ENCODE measurements at places on chromosomes 5 and 9. TPM values are rescaled to one million over a fixed set of nuclear protein-coding genes. Genes with fewer than 3 reads are reported as not detected.

- H3K27me3 ChIP-seq: no peaks in the 10 kb centered on the region
- H3K4me1 ChIP-seq: peaks cover 38% of the 10 kb centered on the region
- no peak for DNase-seq
- no peak overlapping the region for H3K27ac ChIP-seq
- no peaks in the 10 kb centered on the region for H3K36me3 ChIP-seq
These were observed 14.2 kb downstream of the HOMER1 start for GRCh38 chr5:79499640-79500273.

DNA sequence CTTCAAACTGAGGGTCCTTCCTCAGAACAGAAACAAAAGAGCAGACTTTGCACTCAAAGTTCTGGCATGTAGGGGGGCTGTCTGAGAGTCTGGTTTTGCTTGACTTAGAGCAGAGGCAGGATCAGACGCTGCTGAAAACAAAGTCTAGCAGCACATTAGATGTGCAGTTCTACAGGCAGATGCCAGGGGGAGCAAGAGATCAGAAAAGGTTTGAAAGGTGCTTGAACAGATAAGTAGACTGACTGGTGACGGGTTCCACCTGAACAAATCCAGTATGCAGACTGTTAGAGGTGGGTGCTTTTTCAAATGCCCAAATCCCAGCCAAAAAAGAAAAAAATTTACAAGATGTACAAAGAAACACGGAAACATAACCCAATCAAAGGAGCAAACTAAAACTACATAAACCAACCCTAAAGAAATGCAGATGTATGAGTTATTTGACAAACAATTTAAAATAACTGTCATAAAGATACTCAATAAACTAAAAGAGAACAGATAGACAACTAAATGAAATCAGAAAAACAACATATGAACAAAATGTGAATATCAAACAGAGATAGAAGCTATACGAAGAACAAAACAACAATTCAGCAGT is 194.7 kb upstream of the FREM1 start:
- no peaks in the 10 kb centered on the region for H3K4me1 ChIP-seq
- H3K27me3 ChIP-seq: no peaks in the 10 kb centered on the region
- no peak overlapping the region for H3K27ac ChIP-seq
- DNase-seq: peak; percentile 75

DNA sequence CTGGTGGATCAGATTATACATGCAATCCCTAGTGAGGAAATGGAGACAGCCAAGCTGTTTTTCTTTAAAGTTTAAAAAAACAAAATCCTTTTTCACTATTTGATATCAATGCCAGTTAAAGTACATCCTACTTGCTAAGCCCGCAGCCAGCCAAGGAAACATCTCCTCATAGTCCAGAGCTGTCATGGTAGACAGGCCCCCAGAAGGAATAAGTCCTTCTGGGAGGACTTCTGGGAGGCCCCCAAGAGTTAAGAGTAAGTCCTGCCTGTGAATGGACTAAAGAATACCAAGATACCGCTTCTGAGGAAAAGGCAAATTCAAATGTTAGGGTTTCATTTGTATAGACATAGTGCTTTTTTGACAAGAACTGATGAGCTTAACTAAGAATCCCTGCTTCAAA is 38.3 kb downstream of the MOCS2 start:
- no peaks in the 10 kb centered on the region for H3K4me1 ChIP-seq
- H3K4me3 ChIP-seq: no peak overlapping the region
- H3K36me3 ChIP-seq: no peaks in the 10 kb centered on the region
- H3K27me3 ChIP-seq: no peaks in the 10 kb centered on the region
- H3K27ac ChIP-seq: no peak overlapping the region

DNA sequence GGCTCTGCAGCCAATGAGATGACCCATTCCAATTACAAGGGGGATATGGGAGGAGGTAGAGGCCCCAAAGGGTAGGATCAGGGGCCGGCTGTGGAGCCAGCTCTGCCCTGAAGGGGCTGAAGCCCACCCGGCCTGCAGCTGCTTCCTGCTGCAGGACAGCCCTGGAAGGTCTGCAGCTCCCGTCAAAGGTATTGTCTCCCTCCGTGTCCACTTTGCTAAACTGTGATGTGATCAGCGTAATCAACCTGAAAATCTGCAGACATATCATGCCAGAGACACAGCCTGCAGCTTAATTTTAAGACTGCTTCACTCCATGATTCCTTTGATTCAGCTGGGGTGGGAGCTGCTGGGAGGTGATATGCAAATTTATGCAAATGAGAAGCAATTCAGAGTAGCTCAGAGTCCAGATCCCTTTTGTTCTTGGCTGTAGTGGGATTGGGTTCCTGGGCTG is 90.7 kb downstream of the GADD45G start:
- peak; percentile 80 for DNase-seq
- 0 out of 2 replicates have a peak overlapping the region, but pooled peaks have one; percentile 2 for H3K4me3 ChIP-seq
- peak overlapping the region; percentile 1 for H3K27ac ChIP-seq
- no peaks in the 10 kb centered on the region for H3K27me3 ChIP-seq

GRCh38 chr5:107570805-107571531 is 99.8 kb downstream of the EFNA5 start:
- no peak overlapping the region for H3K4me3 ChIP-seq
- H3K4me1 ChIP-seq: peaks cover 67% of the 10 kb centered on the region
- no peak overlapping the region for H3K27ac ChIP-seq
- no peaks in the 10 kb centered on the region for H3K36me3 ChIP-seq

DNA sequence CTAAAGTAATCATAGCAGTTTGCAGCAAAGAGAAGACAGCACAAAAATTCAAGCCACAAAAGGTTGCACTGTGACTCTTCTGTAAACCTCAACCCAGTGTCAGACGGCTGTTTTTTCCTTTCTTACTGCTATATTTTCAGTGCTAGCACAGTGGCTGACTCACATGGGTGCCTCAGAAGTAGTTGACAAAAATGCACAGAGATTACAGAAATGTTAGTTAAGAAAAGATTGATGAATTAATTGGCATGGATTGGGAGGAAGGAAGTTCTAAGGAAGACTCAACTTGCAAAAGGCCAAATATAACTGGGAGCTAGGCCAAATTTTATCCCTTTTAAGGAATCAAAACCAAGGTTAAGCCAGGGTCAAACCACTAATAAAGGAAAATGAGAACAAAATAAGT is 43.7 kb upstream of the ITGA1 start:
- H3K36me3 ChIP-seq: no peaks in the 10 kb centered on the region
- peak; percentile 14 for DNase-seq
- H3K27ac ChIP-seq: no peak overlapping the region
- no peaks in the 10 kb centered on the region for H3K27me3 ChIP-seq
- H3K4me3 ChIP-seq: no peak overlapping the region

GRCh38 chr5:82332886-82333615 is 54.9 kb upstream of the RPS23 start:
- no peaks in the 10 kb centered on the region for H3K36me3 ChIP-seq
- H3K27me3 ChIP-seq: no peaks in the 10 kb centered on the region
- DNase-seq: no peak
- H3K4me3 ChIP-seq: no peak overlapping the region
- H3K4me1 ChIP-seq: 0 out of 2 replicates have a peak, but pooled peaks cover 4% of the 10 kb centered on the region

- no peaks in the 10 kb centered on the region for H3K4me1 ChIP-seq
- H3K4me3 ChIP-seq: no peak overlapping the region
- H3K27me3 ChIP-seq: no peaks in the 10 kb centered on the region
- no peak overlapping the region for H3K27ac ChIP-seq
- no peak for DNase-seq
These were observed 139.8 kb downstream of the ESM1 start for GRCh38 chr5:54845567-54845941.

PCDH12 gene
- 0.12 TPM for total RNA-seq

DNA sequence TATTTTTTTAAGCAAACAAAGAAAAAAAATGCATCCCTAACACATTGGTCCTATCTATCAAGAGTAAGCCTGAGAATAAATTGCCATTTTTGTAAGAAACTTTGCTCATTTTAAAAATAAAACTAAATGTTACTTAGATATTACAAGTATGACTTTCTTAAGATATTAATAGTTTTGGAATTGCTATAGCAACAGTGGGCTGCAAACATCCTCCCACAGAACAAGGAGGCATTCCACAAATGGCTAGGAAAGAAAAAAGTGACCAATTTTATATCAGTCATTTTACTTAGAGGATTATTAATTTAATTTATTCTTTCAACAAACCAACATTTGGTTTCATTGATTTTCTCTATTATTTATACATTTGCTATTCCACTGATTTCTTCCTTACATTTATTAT is 63.7 kb downstream of the LURAP1L start:
- no peak overlapping the region for H3K4me3 ChIP-seq
- no peaks in the 10 kb centered on the region for H3K27me3 ChIP-seq
- DNase-seq: no peak
- H3K4me1 ChIP-seq: no peaks in the 10 kb centered on the region
- no peak overlapping the region for H3K27ac ChIP-seq
- no peaks in the 10 kb centered on the region for H3K36me3 ChIP-seq

DNA sequence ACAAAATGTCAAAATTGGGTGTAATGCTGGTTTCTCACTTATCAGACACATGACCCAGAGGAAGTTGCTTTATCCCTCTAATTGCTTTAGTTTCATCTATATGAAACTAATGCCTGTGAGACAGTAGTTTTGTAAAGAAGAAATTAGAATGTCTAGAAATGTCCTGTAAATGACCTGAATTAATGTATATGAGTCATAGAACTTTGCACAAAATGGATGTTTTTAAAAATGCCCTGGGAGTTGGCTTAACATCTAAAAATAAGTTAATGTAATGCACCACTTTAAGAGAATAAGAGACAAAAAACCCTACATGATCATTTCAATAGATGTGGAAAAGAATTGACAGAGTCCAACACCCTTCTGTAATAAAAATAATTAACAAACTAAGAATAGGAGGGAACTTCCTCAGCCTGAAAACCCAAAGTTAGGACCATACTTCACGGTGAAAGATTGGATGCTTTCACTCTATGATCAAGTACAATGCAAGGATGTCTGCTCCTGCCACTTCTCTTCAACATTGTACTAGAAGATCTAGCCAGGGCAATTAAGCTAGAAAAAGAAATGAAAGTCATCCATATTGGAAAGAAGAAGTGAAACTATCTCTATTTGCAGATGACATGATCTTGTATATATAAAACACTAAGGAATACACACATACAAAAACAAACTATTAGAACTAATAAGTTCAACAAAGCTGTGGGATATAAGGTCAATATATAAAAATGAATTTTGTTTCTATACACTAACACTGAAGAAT is 117.9 kb downstream of the MELK start:
- H3K4me3 ChIP-seq: no peak overlapping the region
- H3K4me1 ChIP-seq: no peaks in the 10 kb centered on the region
- no peak overlapping the region for H3K27ac ChIP-seq
- no peaks in the 10 kb centered on the region for H3K36me3 ChIP-seq
- no peaks in the 10 kb centered on the region for H3K27me3 ChIP-seq
- no peak for DNase-seq

- peak; percentile 58 for DNase-seq
- H3K4me3 ChIP-seq: no peak overlapping the region
- H3K36me3 ChIP-seq: no peaks in the 10 kb centered on the region
- no peaks in the 10 kb centered on the region for H3K27me3 ChIP-seq
These were observed 254.6 kb downstream of the AOPEP start for GRCh38 chr9:94980947-94981722.

MEIKIN gene
- not detected for total RNA-seq

SH3GL2 gene
- total RNA-seq: 8.6 TPM

DNA sequence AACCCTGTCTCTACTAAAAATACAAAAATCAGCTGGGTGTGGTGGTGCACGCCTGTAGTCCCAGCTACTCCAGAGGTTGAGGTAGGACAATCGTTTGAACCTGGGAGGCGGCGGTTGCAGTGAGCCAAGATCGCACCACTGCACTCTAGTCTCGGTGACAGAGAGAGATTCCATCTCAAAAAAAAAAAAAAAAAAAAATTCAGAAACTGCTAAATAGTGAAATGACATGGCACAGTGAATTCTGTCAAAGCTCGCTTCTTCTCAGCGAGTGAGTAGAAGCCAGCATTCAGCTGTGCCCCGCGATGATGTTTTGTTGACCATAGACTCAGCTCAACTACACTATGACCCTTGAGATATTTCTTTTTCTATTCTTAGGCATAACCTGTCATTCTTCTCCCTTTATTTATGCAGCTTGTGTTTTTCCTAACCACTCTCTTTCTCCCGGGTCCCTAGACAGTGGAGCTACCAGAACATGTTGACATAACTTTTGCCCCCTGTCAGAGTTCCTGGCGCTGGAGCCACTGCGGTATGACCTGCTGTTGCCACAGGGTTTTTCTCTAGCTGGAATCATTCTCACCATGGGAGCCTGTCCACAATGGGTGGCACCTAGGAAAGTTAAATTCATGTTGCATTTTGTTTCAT is 13.5 kb upstream of the IQGAP2 start:
- peaks cover 24% of the 10 kb centered on the region for H3K4me1 ChIP-seq
- no peak overlapping the region for H3K27ac ChIP-seq
- DNase-seq: no peak

CBY3 gene
- 2.3 TPM for total RNA-seq

SYK gene
- 5.4 TPM for total RNA-seq

HTR4 gene
- total RNA-seq: not detected

GRCh38 chr9:14087576-14087975 is 226.4 kb downstream of the NFIB start:
- peak; percentile 34 for DNase-seq
- H3K4me1 ChIP-seq: no peaks in the 10 kb centered on the region

ZBTB34 gene
- total RNA-seq: 21.9 TPM

DNA sequence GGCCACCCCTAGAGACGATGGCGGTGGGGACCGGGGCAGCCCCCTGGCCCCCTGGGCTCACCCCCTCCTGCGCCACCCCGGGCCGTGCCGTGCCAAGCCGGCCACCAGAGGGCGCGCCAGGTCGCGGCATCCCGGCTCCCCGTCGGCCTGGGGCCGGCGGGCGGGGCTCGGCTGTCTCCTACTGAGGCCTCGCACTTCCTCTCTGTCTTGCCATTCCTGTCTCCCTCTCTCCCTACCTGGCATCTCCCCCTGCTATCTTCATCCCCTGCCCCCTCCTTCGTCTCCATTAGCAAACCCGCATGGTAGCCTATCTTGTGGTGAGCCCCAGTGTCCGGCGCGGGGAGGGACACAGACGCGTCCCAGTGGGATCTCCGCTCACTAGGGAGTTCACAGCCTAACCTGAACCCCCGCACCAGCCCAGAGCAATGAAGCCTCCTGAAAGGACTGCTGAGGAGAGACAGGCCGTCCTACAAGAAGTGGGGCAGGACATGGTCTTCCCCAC is 29.8 kb upstream of the FABP6 start:
- no peak overlapping the region for H3K27ac ChIP-seq
- H3K4me3 ChIP-seq: peak overlapping the region; percentile 57
- no peaks in the 10 kb centered on the region for H3K27me3 ChIP-seq
- peaks cover 27% of the 10 kb centered on the region for H3K4me1 ChIP-seq
- H3K36me3 ChIP-seq: no peaks in the 10 kb centered on the region

DNA sequence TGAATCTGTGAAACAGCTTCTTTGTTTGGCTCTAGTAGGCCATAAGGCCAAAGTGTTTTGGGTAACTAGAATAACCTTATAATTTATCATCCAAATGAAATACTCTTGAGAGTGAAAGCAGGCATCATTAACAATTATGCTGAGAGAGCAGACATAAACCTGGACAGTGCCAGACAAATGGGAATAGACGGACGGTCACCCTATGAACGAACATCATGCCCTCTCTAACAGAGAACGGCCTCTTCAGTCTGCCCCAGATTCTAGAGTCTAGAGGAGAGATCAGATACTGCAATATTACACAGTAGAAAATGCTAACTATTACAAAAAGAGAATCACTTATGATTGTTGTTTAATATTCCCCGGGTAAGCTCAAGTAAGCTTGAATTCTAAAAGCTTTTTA is 68.5 kb downstream of the APBA1 start:
- no peaks in the 10 kb centered on the region for H3K27me3 ChIP-seq
- H3K4me1 ChIP-seq: no peaks in the 10 kb centered on the region
- no peak for DNase-seq
- no peaks in the 10 kb centered on the region for H3K36me3 ChIP-seq
- H3K27ac ChIP-seq: no peak overlapping the region
- H3K4me3 ChIP-seq: no peak overlapping the region

IRGM gene
- total RNA-seq: not detected

RAB3C gene
- 11.7 TPM for total RNA-seq

GRCh38 chr5:172347496-172348052 is 64.0 kb upstream of the UBTD2 start:
- peaks cover 18% of the 10 kb centered on the region for H3K36me3 ChIP-seq
- no peak overlapping the region for H3K4me3 ChIP-seq
- H3K27ac ChIP-seq: no peak overlapping the region

Measured in GM23338 (cell line).